Activated effector memory CD4-positive, alpha-beta T cell treated with anti-CD3 and anti-CD28 coated beads, Interleukin-2, amount 50 U/mL, for 16 hours (primary cell): ENCODE measurements at places on chromosomes 2 and 18.

DNA sequence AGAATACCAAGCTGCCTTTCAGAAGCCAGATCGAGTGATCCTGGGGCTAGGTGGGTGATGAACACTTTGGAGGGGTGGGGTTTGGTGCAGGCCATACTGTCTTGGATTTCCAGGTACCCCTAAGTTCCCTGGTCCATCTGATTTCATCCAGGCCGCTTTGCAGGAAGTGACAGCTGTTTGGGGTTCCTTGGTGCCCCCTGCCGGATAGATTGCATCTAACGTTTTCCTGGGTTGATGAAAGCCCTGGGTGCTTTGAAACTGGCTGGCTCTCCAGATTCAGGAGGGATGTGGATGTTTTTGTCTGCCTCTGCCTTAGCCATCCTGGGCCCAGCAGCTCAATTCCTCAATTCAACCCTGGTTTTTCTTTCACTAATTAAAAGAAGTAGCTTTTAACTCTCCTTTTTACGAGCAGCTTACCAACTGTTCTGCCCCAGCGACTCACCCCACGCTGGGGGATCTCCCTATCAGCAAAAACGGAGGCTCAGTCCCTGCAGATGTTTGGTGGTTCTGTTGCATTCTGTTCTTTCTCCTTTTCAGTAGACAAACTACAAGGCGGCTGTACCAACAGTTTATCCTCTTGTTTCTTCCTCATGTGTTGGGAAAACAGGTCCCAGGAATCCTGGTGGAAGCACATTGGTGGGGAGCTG, 37.1 kb downstream of the ARHGEF4 start:
- DNase-seq, result peak; percentile 90

DNA sequence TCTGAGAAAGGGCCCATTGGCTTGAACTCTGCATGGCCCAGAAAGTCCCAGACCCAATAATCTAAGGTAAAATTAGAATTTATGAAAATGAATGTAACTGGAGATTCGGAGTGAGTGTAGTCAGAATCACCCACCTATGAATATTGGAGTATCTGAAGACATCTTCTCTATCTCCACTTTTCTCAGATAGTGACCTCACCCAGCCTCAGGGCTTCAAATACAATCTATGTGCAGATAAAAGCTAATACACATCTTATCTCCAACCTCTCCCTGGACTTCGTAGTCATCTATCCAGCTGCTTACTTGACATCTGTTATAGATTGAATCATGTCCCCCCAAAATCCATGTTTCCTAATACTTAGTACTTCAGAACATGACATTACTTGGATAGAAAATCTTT, 263.2 kb downstream of the RAD51AP2 start:
- no peak for DNase-seq

- no peak for DNase-seq
These were observed 38.7 kb downstream of the TWIST2 start for GRCh38 chr2:238886453-238887094.

DNA sequence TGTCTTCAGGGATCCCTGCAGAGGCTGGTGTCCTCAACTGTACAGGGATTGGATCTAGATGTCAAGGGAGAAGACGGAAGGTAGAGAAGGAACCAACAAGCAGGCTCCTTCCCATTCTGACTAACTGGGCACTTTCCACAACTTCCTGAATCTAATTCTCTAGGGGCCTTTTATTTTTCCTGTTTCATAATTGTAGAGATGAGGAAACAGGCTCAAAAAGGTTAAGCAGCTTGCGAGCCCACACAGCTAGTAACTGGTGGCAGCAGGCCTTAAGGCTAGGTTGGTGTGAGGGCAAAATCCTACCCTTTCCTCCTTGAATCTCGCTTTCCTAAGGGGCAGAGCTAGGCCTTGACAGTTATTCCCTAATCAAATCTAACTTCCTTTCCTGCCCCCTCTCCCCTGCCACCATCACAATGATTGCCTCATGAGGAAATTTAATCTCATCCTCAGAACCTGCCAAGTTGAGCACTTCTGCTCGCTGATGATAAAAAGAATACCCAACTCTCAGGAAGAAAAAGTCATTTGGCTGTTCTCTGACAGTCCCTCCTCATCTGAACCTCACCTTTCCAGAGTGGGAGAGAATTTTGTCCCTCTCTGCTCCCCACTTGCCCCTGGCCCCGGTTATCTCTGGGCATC, 35.7 kb upstream of the POLE4 start:
- DNase-seq, result no peak

DNA sequence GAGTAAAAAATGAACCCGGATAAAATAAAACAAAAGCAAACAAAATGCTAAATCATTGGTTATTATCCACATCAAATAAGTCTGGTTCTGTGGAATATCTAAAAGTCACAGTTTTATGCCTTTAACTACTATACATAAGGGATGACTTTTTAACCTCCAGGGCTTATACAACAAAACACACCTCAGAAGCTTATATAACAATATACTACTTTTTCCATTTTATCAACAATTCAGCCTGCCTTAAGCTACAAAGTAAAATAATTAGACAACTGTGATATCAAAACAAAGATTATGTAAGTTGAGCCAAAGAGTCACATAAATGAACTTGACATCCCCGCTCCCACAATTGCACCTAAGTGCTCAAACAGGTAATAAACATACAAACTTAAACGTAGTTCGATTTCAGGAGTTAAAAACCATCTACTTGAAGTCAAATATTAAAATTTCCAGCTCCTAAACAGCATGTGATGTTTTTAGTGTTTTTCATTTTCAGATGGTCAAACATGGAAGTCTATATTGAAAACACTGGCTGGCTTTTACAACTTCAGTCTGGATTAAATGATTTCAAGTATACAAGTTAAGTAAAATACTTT, 54.7 kb downstream of the ATIC start:
- DNase-seq, result no peak

- DNase-seq, result no peak
These were observed 4.1 kb upstream of the STAT1 start for GRCh38 chr2:191018048-191018447.

GRCh38 chr18:58196164-58196563, 152.1 kb downstream of the NEDD4L start:
- no peak for DNase-seq

GRCh38 chr18:26133652-26134051, at the start of gene PSMA8:
PSMA8 (plus strand) TSS chr18:26133869; CDS start chr18:26133966, 97 bp downstream.
- peak; percentile 82 for DNase-seq

GRCh38 chr2:184769686-184770085, 171.4 kb downstream of the ZNF804A start:
- no peak for DNase-seq

DNA sequence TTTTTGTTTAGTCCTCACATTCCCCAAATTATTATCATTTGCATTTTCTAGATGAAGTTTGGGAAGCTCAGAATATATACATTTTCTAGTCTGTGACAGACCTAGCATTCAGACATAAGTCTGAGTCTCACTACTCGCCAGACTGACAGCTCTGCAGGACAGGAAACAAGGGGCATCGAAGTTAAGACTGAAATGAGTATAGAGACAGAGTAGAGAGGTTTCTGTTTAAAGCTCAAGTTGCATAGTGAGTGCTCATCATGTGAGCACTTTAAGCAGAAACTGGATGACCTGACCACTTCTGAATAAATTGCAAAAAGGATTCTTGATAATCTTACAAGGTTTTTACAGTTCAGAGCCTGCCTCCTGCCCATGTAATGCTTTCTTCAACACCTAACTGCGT, 1.1 kb downstream of the HADHB start:
- DNase-seq, result no peak

DNA sequence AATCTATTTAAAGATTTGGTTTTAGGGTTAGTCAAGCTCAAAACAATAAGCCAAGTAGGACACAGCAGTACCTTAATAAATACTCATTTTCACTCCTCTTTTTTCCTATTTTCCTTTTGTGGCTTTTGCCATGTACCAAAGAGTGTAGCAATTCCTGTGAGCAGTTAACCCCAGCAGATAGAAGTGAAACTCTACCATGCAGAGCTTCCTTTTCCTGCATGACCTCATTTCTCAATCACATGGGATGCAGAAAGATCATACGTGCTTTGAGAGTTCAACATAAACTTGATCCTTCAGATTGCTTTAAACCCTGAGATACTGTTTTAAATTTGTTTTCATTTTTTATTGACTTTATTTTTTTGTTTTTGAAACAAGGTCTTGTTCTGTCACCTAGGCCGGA, 99.1 kb upstream of the ARHGAP15 start:
- no peak for DNase-seq

GRCh38 chr18:27778441-27778840, 398.5 kb downstream of the CDH2 start:
- DNase-seq, result no peak

- no peak for DNase-seq
These were observed 316.2 kb downstream of the CDH2 start for GRCh38 chr18:27860701-27861107.

GRCh38 chr18:21513292-21513691, 87.2 kb downstream of the ESCO1 start:
- DNase-seq, result no peak

GRCh38 chr2:190978389-190979053, 35.5 kb downstream of the STAT1 start:
- DNase-seq, result no peak

DNA sequence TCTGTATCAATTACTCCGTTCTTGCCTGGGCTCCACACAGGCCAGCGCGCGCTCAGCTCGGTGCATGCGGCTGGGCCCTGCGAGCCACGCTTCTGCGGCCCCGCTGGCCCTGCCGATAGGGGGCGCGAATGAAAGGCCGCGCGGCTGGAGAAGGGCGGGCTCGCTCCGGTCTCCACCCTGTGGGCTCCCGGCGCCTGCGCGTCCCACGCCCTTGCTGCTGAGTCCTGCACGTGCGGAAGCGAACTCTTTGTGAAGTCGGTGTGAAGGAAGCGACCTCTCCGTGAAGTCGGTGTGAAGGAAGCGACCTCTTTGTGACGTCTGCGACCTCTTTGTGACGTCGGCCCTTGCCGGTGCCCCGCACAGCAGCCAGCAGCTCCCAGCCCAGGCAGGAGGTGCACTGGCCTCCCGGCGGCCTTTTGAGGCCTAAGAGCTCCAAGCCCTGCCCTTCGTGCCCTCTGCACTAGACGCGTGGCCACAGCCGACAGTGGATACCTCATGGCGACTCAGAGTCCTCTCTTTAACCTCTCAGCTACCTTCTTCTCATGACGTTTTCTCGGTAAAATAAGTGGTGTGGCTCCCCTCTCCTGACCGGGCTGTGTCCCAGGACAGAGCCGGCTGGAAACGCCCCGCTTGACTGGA, 391.9 kb upstream of the RAB6C start:
- no peak for DNase-seq

- DNase-seq, result no peak
These were observed 34.9 kb downstream of the RNU4ATAC start for GRCh38 chr2:121565389-121566250.

- DNase-seq, result no peak
These were observed 123.0 kb upstream of the CCDC150 start for GRCh38 chr2:196516564-196516963.

DNA sequence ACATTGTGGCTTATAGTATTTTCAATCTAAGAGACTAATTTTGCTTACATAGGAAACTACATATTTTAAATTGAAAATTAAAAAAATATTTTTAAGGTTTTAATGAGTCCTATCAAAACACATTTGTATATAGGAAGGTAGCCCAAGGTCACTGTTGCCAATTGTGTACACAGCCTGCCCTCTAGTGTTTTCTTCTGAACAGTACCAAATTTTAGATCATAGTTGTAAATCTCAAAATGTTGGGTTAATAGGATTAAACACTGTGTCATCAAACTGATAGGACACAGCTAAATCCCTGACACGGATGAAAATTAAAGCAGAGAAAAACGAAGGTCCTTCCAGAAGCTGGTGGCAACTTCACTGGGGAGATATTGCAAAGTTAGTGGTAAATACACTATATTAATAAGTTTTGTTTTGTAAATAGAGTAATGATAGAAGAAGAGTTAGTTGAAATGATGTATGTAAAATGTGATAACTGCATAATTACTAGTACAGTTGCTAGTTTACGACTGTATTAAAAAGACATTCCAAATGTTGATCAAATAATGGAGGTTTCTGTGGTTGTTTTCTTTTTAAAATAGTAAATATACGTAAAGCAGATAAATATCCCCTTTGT, 19.7 kb downstream of the CLUL1 start:
- no peak for DNase-seq

- no peak for DNase-seq
These were observed 1647.1 kb downstream of the SUCLG1 start for GRCh38 chr2:82811946-82812345.

DNA sequence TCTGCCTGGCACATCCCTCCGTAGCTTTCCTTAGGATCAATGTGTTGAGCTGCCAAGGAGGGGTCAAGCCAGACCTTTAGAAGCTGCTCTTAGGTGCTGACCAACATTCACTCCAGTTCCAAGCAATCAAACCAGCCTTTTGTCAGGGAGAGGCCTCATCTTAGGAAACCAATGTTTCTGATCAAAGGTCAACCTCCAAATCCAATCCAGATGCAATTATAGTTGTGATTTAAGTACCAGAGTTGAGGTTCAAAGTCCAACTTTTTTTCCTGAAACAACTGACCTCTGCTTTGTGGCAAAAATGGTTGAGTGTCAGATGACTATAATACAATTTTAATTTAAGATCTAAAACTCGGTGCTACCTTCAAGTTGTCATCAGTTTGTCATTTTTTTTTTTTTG, 303.4 kb downstream of the ALK start:
- no peak for DNase-seq

GRCh38 chr2:69188182-69188900, 175.4 kb downstream of the ANTXR1 start:
- DNase-seq, result no peak

GRCh38 chr18:39485696-39486095, 1920.1 kb upstream of the CELF4 start:
- no peak for DNase-seq

- DNase-seq, result peak; percentile 79
These were observed 32.8 kb upstream of the ACKR3 start for GRCh38 chr2:236536727-236537398.

DNA sequence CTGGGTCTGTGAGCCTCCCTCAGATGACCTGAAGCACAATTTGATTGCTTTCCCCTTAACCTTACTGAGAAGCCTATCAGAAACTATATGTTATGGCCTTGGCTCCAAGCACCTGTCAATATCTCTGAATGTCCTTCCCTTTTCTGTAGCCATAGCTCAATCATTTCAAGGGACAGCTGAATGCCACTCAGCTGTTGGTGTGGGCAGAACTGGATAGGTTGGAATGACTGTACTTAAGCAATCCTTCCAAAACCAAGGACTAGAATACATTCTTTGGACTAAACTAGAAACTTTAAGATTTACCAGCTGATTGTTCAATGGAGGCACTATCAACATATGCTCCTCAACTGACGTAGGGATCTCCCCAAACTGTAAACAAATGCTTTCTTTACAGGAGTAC, 159.4 kb downstream of the THADA start:
- DNase-seq, result no peak
